Stimulated activated naive CD8-positive, alpha-beta T cell treated with anti-CD3 and anti-CD28 coated beads, Interleukin-15, amount 100 ng/mL, for 72 hours (primary cell): ENCODE measurements at places on chromosomes 3 and 15.

DNA sequence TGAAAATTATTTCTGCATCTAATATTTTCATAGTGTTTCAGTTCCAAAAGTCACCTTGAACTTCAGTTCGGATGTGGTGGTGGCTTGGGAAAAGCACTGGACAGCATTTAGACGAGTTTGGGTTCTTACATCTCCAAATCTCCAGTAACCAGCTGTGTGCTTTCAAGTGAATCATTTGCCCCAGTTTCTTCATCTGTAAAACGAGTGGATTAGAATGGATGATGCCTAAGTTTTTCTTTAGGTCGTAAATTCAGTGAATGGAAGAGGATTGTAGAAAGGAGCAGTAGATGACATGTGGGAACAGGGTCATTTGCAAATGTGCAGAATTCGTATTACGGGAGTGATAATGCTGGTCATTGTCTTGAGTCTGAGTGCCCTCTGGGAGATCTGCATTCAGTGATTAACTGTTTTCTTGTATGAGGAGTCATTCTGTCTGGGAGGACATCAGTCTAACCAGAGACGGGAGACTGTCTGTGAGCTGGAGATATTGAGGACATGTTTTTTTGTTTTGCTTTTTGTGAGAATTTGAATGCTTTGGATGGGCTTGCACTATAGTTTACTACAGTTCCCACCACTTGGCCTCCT lies 641.6 kb upstream of the TBL1XR1 start:
- no peak for DNase-seq

DNA sequence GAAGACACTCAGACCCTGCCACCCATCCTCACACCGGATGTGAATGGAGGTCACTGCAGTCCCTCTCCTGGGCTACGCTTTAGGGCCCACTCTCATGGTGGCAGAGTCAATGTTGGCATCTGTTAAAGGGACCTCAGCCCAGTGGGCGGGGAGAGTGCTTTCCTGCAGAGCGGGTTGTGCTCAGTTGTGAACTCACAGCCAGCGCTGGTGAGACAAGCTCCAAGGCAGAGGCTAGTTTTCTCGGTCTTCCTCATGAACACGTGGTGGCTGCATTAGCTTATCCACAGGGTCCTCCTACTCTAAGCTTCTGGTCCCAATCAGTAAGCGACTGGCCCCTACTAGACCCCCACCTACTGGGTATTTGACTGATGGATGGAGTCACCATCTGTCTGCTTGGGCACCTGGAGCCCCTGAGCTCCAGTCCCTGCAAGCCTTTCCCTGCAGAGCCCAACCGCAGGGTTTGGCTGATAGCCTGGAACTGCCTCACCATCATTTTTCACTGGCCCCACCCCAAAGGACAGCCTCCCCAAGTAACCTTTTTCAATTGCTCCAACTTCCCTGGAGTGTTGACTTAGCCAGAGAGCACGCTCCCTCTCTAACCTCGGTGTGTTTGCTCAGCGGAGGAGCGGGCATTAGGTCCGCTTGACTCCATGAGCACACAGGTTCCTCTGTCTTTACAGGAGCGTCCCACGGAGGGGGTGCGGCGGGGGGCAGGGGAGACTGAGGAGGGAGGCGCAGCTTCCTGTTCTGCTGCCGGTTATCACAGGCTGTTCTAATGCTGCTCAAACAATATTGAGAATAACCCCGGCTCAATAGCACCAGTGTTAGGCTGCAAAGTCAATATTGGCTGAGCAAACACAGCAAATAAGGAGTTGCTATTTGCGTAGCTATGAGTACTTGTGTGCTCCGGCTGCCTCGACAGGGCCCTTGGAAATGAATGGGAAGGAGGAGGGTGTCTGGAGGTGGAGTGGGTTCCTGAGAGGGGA lies 141.7 kb downstream of the RPLP1 start:
- DNase-seq, result no peak

DNA sequence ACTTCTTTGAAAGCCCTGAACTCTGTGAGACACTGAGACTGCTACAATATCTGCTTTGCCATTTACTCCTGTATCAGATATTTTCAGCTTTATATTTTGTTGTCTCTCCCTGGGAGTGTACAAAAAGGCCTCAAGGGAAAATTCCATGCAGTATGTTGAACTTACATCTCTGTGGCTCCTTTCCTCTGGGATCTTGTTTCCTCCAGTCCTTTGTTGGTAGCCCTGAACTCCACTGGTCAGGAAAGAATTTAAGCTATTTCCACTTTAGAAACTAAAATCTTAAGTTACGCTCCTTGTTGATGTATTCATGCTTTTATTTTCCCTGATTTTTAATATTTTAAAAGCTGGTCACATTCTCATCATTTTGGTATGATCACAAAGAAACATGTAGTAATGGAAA lies 277.9 kb downstream of the FHIT start:
- no peak for DNase-seq

- no peak for DNase-seq
These were observed 845.9 kb downstream of the TBL1XR1 start for GRCh38 chr3:176351408-176351807.

DNA sequence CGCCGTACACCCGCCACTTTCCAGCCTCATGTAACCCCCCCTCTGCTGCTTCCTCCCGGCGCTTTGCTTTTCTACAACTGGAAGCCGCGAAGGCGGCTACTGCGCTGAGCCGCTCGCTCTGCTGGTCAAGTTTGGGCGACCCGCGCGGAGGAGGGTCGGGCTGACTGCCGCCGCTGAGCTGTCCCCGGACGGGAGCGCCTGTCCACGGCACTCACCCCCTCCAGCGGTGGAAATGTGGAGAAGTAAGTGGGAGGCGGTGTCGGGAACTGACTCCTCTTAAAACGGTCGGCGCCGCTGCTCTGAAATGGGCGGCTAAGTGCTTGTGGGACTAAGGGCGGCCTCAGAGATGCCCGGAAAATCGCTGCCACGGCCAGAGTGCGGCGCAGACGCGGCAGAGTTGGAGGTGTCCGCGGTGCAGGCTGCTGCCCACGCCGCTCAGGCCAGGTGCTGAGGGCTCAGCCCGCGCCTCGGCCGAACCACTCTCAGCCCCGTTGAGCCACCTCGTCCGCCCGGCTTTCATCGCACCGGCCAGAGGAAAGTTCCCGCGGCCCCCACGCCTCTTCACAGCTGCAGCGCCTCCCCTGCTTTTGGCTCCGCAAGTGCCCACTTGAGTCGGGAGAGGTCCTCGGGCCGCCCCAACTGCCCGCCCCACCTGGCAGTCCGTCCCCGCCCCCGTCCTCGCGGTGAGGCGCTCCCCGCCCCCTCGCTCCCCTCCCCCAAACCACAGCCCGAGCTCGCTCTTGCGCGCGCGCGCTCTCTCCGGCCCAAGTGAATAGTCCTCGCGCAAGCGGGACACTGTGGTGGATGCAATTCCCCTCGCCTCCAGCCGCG lies at the start of gene EPHA6:
TSS of gene EPHA6 (plus strand) at position 775 of the 831 bp plus-strand sequence.
- DNase-seq, result no peak

GRCh38 chr3:118977118-118977517 lies 57.5 kb downstream of the IGSF11 start:
- no peak for DNase-seq

DNA sequence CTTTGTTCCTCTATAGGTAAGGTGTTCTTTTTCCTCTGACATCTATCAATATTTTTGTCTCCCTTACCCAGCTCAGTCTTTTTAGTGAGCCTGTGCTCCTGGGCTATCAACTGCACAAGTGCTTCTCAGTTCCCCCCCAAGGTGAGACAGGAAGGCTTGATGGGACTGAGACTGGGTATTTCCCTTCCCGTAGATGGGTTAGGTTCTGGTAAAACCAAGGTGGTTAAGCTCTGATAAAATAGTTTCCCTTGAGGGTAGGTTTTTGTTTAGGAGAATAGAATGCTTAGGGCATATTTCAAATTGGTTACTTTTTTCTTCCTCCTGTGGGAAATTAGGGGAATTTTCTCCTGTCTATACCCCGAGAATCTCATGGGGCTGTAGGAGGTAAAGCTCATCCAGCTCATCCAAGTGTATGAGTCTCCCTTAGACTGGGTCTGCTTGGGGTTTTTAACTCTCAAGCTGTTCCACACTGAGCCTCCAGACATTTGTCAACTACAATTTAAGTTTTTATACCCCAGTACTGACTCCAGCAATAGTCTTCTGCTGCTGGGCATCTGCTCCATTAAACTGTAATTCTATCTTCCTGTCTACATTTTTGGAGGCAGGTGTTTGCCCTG lies 44.9 kb downstream of the OXSR1 start:
- no peak for DNase-seq

DNA sequence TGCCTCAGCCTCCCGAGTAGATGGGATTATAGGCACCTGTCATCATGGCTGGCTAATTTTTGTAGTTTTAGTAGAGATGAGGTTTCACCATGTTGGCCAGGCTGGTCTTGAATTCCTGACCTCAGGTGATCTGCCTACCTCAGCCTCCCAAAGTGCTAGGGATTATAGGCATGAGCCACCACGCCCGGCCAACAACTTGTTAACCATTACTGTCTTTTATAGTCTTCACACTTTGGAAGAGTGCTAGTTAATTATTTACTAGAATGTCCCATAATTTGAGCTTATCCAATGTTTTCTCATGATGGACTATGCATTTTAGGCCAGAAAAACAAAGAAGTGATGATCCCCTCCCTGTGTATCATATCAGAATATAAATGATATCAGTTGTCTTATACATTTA lies 288.6 kb upstream of the CBLB start:
- no peak for DNase-seq

GRCh38 chr3:177689077-177689476 lies 491.8 kb upstream of the TBL1XR1 start:
- DNase-seq, result no peak

DNA sequence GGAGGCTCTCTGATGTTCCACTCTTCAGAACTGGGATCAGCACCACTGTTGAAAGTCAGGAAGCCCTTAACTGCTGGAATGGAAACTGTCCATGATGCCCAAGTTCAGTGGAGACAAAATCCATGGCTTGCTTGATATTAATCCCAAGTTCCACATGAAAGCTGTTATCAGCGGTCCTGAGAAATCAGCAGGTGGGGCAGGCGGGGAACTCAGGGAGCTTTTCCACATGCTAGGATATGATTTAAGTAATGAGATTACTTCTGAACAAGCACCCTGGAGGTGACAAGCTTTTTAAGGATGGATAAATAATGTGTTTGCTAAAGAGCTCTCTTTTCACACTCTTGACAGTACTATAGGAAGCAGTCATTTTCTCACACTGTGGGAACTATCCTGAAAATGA lies 82.9 kb downstream of the CYP19A1 start:
- no peak for DNase-seq

GRCh38 chr3:181327349-181327748 lies 337.8 kb upstream of the DNAJC19 start:
- no peak for DNase-seq

DNA sequence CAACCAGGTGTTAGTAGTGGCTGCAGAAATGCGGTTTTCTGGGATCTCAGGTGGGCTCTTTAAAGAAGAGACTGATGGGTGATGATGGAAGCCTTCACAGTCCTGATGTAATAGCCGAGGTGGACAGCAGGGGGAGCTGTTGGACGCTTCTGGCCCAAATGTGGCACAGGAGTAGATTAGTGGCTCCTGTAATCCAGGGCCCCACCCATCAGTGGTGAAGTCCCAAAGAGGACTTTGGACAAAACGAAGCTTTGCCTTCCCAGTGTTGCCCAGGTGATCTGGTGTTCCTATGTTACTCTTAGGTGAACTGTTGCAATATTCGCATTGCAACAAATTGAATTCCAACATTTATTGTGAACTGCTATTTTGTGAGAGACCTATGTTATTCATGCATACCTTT lies 31.8 kb upstream of the MYZAP start:
- peak; percentile 61 for DNase-seq

DNA sequence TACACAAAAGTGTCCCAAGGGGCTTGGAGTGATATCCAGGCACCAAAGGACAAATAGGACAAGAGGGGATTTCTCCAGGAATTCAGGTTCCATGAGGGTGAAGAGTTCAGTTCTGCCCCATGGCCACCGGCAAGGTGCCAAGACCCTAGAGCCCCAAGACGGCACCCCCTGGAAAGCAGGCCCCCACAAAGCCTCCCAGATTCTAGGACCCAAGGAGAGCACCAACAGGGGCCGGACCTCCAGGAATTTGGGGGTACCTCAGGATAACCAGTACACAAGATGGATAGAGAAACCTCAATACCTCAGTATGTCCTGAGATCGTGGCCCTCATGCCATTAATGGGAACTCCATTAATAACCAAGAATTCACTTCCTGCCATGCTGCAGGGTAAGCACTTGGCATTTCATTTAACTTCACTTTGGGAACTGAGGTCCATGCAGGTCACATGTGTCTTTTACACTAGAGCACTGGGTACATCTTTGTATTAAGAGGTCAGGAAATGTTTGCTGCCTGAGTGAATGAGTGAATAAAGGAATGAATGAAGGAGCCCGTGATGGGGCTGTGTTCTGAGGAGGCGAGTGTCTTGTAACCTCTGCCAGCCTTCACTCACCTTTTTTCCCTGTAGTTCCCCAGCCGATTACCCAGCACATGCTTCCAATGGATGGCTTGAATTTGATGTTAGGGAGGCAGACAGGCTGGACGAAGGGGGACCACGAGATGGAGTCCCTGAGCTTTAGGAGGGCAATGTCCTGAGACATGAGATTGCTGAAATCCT lies 15.5 kb upstream of the PRSS50 start:
- DNase-seq, result no peak

GRCh38 chr3:76627236-76627635 lies 412.7 kb upstream of the ROBO2 start:
- DNase-seq, result no peak

GRCh38 chr3:73623346-73623745 lies 1.4 kb downstream of the PDZRN3 start:
- DNase-seq, result no peak

DNA sequence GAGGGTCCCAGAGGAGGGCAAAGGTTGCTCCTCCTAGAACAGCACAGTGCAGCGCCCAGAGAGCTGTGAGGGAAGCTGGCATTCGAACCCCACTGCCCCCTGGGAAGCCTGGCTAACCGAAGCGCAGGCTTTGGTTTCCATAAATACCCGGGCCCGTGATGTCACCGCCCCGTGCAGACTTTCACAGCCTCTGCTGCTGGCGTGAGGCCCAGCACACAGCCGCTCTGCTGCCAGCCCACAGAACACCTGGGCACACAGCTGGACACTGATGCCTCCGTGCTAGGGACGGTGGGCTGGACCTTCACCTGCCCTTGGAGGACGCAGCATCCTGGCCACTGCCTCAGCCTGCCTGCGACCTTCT lies 1.0 kb downstream of the IQSEC1 start:
- no peak for DNase-seq

GRCh38 chr15:32119694-32120330 lies 89.5 kb downstream of the CHRNA7 start:
- no peak for DNase-seq

DNA sequence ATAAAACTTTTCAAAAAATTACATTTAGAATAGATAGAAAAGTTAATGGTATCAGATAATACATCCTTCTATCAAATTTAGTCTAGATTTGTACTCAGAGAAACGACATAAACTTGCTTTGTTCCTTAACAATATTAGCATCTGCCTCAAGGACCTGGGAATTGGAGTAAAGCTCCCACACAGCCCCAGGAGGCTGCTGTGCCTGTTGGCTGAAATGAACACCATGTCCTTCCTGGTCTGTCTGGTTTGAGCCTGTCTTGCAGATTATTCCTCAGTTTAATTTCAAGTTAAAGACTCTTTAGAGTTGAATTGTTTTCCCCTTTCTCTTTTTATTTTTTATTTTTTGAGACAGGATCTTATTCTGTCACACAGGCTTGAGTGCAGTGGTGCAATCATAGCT lies 19.4 kb downstream of the GNB5 start:
- no peak for DNase-seq

GRCh38 chr3:47374587-47374986 lies 6.2 kb upstream of the PTPN23 start:
- DNase-seq, result no peak
